ENCODE measurements at places on chromosomes 6 and 20. TPM values are rescaled to one million over a fixed set of nuclear protein-coding genes. Genes with fewer than 3 reads are reported as not detected.

Gene RNF144B
- total RNA-seq: 14.2 TPM

Gene TUBB2B
- total RNA-seq: 2.4 TPM

Gene TAAR1
- total RNA-seq: not detected

Gene GMPR
- total RNA-seq: 70.1 TPM

Gene BPIFB3
- total RNA-seq: not detected

Gene ARHGAP40
- not detected for total RNA-seq

Gene PSORS1C2
- total RNA-seq: not detected

Gene HEY2
- 2.7 TPM for total RNA-seq

Gene CNR1
- total RNA-seq: 1.3 TPM

Gene PPIL6
- 6.9 TPM for total RNA-seq
